Caki2 (cell line): ENCODE measurements at places on chromosomes 12 and 14.

DNA sequence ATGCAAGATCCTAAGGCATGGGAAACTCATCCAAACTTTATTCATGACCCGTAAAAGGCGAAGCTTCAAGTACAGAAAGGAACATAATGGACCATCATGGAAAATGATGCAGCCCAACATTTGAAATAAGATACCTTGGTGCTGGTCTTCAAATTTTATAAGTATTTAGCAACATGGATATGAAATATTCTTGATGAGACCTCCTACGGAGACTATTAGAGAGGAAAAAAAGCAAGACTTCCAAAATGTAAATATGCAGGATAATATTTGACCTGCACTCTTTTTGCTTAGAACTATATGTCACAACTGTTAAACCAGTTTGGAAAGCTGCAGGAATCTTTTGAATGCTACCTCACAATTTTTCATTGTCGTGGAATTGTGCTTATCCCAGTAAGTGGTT is 168.8 kb upstream of the ARID2 start:
- DNase-seq: no peak

- DNase-seq: peak; percentile 73
These were observed 33.8 kb downstream of the FBRSL1 start for GRCh38 chr12:132523576-132524331.

DNA sequence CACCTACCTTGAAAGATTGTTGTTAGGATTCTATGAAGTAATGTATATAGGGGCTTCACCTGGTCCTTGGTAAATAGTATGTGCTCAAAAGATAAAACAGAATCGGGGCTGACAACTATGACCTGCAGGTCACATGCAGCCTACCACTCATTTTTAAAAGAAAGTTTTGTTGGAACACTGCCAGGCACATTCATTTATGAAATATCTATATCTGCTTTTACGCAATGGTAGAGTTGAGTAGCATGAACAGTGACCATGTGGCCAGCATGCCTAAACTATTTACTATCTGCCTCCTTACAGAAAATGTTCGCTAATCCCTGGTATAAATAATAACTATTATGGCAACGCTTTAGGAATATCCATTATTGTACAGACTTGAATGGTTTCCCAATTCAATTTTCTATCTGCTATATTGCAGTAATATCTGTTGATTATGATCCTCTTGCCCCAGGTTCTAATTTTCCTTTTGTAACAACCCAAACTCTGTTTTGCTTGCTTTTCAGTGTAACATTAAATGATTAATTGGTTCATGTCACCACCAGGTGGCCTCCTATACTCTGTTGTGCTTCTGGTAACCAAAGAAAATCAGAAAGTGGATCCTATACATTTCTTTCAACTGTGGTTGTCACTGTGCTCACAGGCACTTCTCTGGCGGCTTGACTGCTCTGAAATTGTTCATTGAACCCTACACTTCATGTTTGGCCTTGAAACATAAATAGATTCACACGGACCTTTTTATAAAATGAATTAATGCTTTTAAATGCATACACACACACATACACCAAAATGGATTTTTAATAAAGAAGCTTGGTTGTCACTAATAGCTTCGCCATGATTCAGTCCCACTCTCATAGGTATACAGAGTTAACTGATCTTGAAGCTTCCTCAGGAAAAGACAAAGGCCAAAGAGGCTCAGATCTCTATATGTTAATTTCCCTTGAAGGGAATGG is 227.7 kb upstream of the NPAS3 start:
- DNase-seq: no peak

- DNase-seq: no peak
These were observed 15.2 kb downstream of the ERC1 start for GRCh38 chr12:1006255-1006654.

DNA sequence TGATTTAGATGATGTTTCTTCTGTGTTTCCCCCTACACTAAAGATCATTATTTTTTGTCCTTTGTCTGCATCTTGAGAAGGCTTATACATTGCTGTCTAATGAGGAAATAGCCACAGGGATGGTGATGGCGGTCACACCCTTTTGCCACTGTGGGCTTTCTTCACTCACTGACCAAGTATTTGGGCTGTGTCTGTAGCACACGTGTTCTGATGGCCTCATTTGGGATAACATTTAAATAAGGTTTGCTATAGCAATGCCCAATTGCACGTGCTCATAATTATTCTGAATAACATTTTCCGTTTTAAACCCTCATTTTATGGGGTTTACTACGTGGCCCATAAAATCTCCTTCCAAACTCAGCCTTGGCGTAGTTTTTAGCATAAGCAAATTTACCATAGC is 230.3 kb upstream of the PRICKLE1 start:
- no peak for DNase-seq

- no peak for DNase-seq
These were observed 58.4 kb upstream of the SAV1 start for GRCh38 chr14:50726372-50727107.

DNA sequence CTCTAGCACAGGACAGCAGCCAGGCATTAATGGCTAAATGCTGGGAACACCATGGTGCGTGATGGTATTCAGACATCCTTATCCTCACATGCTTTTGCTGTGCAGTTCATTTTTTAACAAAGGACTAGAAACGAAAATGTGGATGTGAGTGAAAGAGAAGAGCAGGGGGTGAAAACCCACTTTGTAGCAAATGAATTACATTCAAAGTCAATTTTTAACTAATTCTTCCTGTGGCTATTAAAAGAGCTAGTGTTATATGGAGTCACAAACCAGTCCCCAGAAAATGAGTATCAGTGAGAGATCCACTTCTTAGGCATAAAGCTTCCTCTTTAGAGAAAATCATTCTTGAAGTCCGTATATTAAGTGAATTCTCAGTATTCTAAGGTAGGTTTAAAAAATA is 592.0 kb upstream of the LMO3 start:
- DNase-seq: no peak

- no peak for DNase-seq
These were observed 32.7 kb downstream of the PRMT8 start for GRCh38 chr12:3523728-3524127.
